ENCODE measurements at places on chromosomes 6 and 20.

GRCh38 chr6:53795702-53796450 is 1.1 kb downstream of the LRRC1 start:
- DNase-seq = peak; percentile 53

DNA sequence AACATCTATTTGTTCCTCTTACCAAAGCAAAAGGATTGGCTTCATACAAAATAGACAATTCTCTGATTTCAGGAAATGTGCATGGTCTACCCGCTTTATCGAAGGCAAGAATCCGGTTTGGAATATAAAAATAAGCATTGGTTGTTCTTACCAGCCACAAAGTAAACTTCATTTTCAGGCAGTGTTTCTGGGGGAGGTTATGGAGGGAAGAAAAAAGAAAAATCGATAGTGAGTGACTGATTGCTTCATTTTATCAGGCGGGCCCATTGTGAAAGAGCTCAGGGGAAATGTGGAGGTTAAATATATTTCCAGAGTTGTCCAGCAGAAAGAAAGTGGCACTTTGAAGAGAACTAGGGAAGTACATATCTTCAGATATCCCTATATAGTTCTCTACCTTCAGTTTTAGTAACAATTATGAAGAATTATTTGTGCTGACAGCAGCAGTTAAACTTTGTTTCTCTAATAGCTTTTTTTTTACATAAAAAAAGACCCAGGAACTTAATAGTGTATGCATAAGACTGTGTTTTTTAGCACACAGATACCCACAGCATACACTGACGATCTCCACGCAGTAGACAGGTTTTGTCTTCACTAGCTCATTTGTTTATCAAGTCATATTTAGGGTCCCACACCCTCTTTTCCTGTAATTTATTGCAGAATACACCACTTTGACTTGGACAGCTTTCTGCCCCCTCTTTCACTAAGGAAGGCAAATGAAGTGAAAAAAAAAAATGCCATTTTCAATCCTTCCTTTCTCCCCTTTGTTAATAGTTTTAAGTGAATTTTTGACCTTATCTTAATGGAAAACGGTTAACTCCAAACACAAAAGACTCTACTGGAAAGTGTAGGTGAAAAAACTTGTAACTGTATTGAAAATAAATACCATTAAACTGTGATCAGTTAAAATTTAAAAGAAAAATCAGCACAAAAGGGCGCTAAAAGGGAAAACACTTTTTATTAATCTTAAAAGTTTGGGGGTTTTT is 2.9 kb downstream of the POU3F2 start:
- DNase-seq = peak; percentile 51

DNA sequence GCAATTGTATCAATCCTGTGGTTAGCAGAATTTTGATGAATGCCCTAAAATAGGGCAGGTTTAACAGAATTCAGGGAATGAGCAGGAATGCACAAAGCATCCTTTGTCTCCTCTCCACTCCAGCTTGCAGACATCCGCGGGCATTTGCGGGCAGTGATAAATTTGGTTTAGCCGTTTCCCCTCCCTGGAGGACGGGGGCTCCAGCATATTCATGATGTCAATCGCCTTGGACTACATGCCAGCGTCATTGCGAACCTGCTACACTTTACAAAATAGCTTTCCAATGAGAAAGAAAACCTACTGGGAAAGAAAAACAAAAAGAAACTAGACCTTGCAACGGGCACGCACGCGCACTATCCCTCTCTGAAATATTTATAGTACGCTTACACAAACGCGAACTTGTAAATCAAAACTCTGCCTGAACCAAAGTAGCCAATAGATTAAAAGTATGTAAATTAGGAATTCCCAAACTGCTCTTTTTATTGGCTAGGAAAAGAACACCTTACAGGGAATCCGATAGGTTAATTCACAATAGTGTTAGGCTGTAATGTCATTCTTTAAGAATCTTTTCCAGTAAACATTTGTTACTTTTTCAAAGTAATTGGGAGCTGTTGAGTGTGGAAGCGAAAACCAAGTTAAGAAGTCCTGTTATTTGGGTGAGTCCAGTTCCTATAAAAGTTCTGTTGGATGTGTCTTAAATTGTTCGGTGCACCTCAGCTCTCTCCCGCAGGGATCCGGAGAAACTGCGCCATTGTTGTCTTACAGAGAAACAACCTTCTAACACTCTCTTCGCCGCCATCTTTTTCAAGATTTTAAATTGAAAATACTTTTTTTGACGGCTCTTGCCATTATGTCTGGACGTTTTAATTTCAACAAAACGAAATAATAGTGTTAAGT is 136.7 kb downstream of the HFE start:
- peak; percentile 96 for DNase-seq

- DNase-seq = peak; percentile 89
Observed at GRCh38 chr6:125507987-125508655, 206.4 kb upstream of the HDDC2 start.

GRCh38 chr6:14520029-14520428 is 402.5 kb downstream of the CD83 start:
- DNase-seq = no peak

DNA sequence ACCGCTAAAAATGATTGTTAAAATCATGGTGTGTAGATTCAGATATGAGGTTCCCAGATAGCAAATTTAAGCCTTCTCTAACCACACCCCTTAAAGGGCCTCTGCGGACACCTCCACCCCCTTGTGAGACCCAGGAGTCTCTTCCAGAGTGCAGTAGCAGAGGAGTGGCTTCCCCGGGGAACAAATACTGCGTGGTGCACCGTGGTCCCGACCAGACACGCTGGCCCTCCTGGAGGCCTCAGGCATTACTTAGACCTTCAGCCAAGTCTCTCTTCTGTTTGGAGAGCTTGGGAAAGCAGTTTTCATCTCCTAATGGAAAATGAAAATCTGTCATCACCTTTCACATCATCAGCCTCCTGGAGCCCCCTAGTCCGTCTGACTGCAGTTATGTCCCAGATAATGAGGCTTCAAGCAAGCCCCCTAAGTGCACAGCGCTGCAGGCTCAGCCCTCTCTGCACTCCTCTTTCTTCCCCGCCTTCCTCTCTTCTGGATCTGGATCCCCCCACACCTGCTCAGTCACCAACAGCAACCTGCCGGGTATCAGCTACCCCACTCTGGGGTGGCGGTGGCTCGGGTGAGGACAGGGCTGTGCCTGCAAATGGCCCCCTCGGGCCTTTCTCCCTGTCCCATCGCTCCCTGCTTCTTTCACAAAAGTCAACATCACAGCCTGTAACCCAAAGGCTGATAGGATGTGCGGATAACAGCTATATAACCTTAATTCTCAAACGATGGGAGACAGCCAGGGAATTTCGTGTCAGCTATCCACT is 58.8 kb upstream of the TAGAP start:
- DNase-seq = no peak

DNA sequence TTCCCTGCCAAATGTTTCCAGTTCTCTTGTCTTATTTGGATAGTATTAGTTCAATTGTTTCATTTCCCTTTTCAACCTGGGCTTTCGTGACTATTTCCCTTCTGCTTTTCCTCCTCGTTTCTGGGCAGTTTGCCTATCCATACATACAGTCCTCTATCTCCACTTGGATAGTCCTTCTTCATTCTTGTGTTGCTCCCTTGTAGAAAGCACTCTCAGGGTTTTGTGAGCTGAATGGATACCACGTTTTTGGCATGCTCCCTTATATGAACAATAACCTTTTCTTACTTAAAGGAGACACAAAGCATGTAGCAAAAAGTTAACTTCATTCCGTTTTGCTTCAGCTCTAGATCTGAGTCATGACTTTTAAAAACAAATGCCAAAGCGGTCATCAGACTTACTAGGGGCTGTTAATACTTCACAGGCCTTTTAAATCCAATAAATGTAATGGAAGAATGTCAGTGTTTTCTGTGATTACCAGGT is 16.6 kb downstream of the CRYBG1 start:
- no peak for DNase-seq

DNA sequence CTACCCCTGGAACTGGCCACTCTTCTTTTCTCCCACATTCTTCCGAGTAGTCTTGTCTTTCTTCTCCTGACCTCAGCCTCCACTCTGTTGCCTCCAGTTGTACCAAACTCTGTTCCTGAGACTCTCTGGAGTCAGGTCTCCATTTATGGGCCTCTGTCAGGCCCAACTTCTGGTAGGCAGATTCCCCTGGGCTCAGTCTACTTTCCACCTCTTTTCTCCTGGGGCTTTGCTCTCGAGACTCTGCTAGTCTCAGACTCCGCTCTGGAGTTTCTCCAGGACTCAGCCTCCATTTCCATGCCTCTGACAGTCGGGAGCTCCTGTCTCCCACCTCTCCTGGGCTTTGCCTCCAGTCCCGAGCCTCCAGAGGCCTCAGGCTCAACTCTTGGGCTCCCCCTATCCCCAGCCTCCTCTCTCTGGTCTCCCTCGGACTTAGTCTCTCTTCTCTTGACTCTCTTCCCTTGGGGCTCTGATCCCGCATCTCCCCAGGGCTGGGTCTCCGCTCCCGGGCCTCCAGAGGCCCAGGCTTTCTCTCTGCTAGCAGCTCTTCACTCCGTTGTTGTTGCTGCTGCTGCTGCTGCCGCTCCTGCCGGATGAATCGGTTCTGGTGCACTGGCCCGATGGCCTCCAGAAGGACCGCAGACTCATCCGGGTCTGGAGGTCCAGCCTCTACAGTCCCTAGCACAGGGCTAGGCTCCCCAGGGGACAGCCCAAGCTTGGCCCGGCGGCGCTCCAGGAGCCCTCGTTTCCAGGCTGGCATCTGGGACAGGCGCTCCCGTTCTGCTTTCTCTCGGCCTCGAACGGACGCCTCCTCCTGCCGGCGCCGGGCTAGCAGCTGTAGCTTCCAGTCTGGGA is 1.1 kb downstream of the PPP1R18 start:
- DNase-seq = no peak

GRCh38 chr6:79614326-79615305 is 16.5 kb upstream of the SH3BGRL2 start:
- no peak for DNase-seq

DNA sequence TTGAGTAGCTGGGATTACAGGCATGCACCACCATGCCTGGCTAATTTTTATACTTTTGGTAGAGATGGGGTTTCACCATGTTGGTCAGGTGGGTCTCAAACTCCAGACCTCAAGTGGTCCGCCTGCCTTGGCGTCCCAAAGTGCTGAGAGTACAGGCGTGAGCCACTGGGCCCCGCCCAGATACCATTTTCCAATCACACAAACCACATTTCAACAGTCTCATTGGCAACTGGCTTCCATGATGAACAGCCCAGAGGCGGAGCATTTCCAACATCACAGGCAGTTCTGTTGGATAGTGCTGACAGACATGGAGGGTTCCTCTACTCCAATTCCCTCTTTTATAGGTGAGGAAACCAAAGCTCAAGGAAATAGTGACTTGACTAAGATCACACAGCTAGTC is 43.9 kb upstream of the PLCB4 start:
- no peak for DNase-seq

DNA sequence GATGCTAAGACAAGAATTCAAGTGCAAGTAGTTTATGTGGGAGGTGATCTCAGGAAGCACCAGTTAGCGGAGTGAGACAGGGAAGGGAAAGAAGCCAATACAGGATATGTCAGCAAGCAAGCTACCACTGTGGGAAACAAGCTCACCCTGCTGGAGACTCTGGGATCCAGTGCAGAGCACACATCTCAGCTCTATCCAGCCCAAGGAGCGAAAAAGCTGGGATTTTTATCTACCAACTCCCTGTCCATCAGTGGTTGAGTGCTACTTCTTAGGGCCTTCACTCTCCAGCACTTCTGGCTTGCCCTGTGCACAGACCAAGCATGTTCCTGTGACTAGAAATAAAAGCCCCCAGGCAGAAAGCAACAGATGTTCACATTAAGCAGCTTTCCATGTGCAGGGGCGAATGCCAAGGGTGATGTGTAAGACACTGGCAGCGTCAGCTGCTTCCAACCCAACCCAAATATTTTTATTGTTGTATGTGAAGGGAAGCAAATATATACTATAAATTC is 10.8 kb upstream of the RNF24 start:
- DNase-seq = no peak

GRCh38 chr6:170434117-170434820 is 118.8 kb downstream of the PSMB1 start:
- DNase-seq = no peak

- DNase-seq = no peak
Observed at GRCh38 chr20:40241596-40242343, 447.3 kb downstream of the MAFB start.

GRCh38 chr6:84764332-84765049 is at the start of gene TBX18:
TBX18 (minus strand) TSS chr6:84764598; CDS start chr6:84764181, 417 bp downstream.
- DNase-seq = peak; percentile 96

DNA sequence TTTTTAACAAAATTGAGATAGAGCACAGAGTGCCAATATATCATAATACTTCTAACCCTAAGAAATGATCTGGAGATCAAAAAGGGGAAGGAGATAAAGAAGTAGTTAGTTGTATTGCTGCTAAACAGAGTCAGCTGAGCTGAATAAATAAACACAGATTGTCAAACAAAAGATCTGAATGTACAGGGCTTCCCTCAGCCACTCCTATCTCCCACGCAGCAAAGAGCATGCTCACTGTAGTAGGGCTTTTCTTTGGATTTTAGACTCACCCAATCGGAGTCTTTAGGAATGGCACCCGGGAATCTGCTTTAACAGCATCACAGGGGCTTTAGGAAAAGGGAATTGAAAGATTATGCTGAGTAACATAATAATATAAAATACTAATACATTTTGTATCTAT is 222.2 kb upstream of the STXBP5 start:
- DNase-seq = no peak

DNA sequence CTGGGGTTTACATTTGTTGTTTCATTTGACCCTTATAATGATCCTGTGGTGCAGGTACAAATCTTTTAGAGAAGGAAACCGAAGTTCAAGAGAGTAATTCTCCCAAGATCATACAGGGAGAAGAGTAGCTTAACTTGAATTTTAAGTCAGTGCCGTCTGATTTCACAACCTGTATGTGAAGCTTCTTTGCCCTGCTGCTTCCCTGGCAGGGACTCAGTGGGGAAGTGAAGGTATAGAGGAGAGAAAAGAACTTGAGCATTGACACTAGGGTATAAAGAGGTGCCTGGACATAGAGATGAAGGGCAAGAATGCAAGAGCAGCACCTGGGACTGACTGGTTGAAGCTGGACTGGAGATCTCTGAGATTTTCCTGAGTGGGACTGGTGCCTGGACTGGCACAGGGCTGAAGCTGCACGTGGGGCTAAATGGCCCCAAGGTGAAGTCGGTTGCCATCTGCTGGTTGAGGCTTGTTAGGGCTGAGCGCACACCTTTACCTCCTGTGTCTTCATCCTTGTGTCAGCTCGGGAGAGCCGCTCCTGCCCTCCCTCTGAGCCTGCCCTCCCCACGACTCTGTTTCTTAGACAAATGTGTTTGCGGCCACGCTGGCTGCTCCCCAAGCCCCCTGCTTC is 41.8 kb downstream of the FARS2 start:
- peak; percentile 68 for DNase-seq

DNA sequence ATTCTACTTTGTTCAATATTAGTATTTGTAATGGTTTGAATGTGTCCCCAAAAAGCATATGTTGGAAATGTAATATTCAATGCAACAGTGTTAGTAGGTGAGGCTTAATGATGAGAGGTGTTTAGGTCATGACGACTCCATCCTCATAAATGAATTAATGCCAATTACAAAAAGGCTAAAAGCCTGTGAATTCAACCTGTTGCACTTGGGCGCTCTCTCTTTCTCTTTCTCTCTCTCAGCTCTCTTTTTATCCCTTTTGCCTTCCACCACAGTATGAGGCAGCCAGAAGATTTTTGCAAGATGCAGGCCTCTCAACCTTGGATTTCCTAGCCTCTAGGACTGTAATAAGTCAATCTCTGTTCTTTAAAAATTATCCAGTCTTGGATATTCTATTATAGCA is 34.6 kb downstream of the PSMB9 start:
- no peak for DNase-seq

- DNase-seq = no peak
Observed at GRCh38 chr6:32604434-32604877, 14.8 kb upstream of the HLA-DRB1 start.

All from NCI-H146 (cell line).